GM04504 (cell line): ENCODE measurements at places on chromosomes 2 and 18.

- no peak for DNase-seq
Observed at GRCh38 chr2:161228511-161229240, 68.4 kb downstream of the TANK start.

- DNase-seq: no peak
Observed at GRCh38 chr2:16652296-16653082, 13.1 kb downstream of the CYRIA start.

GRCh38 chr2:102313025-102313424 is 1.7 kb downstream of the IL1RL1 start:
- no peak for DNase-seq

- no peak for DNase-seq
Observed at GRCh38 chr18:50405582-50406271, 30.9 kb downstream of the SKA1 start.

- DNase-seq: no peak
Observed at GRCh38 chr2:65744477-65745200, 312.2 kb upstream of the SPRED2 start.
